ENCODE measurements at places on chromosomes 7 and 10.

GRCh38 chr10:84007482-84007881 lies 131.8 kb upstream of the GHITM start:
- DNase-seq = no peak

DNA sequence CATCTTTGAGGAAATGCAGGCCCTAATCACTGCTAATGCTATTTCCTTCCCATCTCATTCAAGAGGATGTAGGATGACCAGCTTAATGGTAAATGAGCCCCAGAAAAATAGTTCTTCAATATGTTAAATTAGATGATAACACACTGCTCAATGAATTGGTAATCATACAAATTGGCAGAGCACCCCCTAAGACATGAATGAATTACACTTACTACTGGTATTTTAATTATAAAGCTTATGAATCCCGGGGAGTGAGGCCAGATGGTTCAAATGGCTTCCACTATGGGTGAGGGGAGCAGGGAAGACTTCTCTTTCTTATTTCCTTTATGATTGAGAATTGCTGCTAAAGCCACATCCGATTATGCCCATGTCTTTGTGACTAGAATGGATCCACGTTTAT lies 159.2 kb upstream of the TARP start:
- DNase-seq = no peak

DNA sequence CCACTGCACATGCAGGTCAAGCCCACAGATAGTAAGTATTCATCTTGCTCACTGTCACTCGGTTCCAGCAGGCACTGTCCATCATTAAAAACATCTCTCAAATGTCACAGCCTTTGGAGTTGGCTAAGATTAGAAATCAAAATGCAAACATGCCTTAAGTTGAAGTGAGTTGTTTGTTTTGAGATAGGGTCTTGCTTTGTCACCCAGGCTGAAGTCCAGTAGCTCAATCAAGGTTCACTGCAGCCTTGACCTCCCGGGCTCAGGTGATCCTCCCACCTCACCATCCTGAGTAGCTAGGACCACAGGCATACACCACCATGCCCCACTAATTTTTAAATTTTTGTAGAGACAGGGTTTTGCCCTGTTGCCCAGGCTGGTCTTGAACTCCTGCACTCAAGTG lies 98.1 kb downstream of the EBF3 start:
- DNase-seq = no peak

DNA sequence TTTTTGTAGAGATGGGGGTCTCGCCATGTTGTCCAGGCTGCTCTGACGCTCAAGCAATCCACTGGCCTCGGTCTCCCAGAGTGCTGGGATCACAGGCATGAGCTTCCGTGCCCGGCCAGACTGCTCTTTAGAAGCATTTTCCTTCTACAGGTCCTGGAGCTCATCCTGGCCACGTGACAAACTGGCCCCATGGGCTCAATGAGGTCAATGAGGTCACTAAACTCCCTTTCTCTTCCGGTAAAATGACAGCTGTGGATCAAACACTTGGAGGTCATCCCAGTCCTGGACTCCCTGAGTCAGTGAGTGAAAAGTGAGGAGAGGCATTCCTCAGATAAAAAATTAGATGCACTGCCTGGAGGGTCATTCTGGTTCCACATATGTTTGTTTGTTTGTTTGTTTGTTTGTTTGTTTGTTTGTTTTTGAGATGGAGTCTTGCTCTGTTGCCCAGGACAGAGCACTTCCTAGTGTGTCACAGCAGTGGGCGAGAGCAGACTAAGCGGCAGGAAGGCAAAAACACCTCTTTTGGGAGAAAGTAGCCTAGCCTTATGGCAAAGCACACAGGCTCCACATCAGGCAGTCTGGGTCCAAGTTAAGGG lies 134.9 kb downstream of the TNS3 start:
- no peak for DNase-seq

GRCh38 chr10:72353028-72353964 lies 1.4 kb downstream of the DNAJB12 start:
- DNase-seq = no peak

Data from NCI-H2029 (cell line).